Panc1 (cell line): ENCODE measurements at places on chromosomes 2 and 18. TPM values are rescaled to one million over a fixed set of nuclear protein-coding genes. Genes with fewer than 3 reads are reported as not detected.

DNA sequence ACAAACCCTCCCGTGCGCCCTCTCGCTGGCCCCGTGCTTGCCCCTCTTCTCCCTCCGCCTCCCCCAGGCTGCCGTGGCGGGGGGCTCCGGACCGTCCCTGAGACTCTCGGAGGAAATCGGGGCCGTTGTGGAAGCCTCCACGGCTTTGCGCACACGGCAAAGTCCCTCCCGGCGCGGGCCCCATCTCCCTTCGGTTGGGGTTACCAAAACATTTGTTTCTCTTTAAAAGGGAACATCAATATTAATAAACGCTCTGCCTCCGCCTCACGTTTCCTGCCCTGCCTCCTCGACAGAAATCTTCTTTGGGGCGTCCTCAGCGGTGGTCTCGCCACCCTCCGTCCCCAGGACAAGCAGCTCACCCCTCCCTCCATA, 3.8 kb downstream of the PAX3 start:
- DNase-seq = no peak

GRCh38 chr2:225764346-225764745, 364.8 kb downstream of the NYAP2 start:
- DNase-seq = no peak

- DNase-seq = no peak
Observed at GRCh38 chr2:136117391-136117841, 533 bp downstream of the CXCR4 start.

GRCh38 chr2:40827392-40827791, 375.5 kb upstream of the SLC8A1 start:
- DNase-seq = peak; percentile 13

GRCh38 chr2:114354199-114354598, 88.2 kb upstream of the DPP10 start:
- DNase-seq = no peak

- no peak for DNase-seq
Observed at GRCh38 chr2:133421516-133422324, 146.5 kb downstream of the NCKAP5 start.

The C2orf66 gene
- 0.33 TPM for total RNA-seq

The GALR1 gene
- total RNA-seq = not detected

The PEX13 gene
- total RNA-seq = 24.7 TPM

The SLC11A1 gene
- total RNA-seq = 0.31 TPM
